Fibroblast of villous mesenchyme (primary cell): ENCODE measurements at places on chromosomes 2 and 18.

GRCh38 chr2:166314022-166314759 lies 61.6 kb downstream of the SCN9A start:
- DNase-seq, result peak; percentile 82

DNA sequence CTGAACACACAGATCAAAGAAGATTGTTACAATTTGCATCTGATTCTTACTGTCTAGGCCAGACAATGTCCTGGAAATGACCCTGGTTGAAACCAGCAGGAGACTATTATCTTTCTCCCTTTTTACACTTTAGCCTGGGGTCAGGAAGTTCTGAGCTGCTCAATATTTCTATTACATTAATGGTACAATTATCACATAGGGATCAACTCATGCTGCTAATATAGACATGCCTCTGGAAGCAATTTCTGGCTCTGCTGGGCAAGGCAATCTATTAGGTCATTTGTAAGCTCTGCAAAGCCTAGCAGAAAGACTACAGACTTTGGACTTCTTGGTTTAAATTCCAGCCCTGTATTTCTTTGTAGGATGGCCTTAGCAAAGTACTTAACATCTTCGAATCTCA lies 205.3 kb downstream of the LRP1B start:
- DNase-seq, result no peak

GRCh38 chr2:218879776-218880101 lies 913 bp upstream of the WNT10A start:
- DNase-seq, result no peak

GRCh38 chr18:13613591-13614501 lies 112.5 kb downstream of the FAM210A start:
- DNase-seq, result no peak

DNA sequence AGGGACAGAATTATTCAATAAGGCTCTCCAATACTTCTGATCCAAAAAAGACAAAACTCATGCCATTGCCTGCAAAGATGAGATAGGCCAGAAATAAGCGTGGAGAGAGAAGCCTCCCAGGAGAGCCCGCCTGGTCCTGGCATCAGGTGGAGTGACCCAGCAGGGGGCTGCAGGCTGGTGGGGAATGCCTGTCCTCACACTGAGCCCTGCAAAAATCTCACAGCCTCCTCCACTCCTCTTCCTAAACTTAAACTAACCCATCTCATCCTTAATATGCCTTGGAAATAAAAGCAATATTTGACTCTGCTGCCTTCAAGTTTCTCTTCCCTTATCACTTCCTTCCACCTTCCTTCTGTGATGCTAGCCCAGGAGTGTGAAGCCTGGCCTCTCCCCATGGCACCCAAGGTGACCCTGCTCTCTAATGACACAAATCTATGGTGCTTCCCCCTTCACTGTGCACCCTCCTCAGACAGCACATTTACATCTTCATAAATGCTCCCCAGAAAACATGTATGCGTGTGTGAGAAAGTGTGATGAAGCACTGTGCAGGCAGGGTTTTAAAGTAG lies 218.4 kb downstream of the ANAPC1 start:
- no peak for DNase-seq

- no peak for DNase-seq
Measured at GRCh38 chr2:222671259-222672067, at the start of gene MOGAT1. Gene MOGAT1, plus strand, starts transcription at chr2:222671658. Its CDS starts 128 bp downstream, at chr2:222671786.

GRCh38 chr2:108924580-108925251 lies 64.3 kb downstream of the EDAR start:
- no peak for DNase-seq

DNA sequence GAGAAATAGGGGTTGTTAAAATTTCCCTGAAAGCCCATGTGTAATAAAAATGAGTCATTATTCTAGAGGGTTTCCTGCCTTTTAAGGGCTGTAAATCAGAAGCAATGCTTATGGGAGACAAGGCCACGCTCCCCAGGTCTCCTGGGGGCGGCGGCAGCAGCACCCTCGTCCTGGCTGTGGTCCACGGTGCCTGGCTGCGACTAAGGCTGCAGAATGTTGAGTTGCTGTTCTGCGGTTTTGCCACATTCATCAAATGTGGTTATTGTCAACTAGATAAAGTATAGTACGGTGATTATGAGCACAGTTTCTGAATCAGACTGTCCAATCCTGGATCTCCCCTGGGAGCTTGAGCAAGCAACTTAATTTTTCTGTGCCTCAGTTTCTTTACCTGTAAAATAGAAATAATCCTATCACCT lies 11.9 kb upstream of the AGFG1 start:
- peak; percentile 87 for DNase-seq

- no peak for DNase-seq
Measured at GRCh38 chr18:65435534-65435933, 315.3 kb upstream of the CDH7 start.

GRCh38 chr18:2027756-2028155 lies 543.5 kb downstream of the METTL4 start:
- no peak for DNase-seq

GRCh38 chr2:113675875-113676274 lies 48.8 kb downstream of the RABL2A start:
- no peak for DNase-seq
